ENCODE measurements at places on chromosomes 2 and 18.

GRCh38 chr2:58376592-58376991, 135.5 kb upstream of the FANCL start:
- no peak for DNase-seq

- no peak for DNase-seq
These were observed 77.6 kb downstream of the AFF3 start for GRCh38 chr2:100064592-100065428.

GRCh38 chr2:110994250-110994961, 126.3 kb upstream of the BCL2L11 start:
- no peak for DNase-seq

DNA sequence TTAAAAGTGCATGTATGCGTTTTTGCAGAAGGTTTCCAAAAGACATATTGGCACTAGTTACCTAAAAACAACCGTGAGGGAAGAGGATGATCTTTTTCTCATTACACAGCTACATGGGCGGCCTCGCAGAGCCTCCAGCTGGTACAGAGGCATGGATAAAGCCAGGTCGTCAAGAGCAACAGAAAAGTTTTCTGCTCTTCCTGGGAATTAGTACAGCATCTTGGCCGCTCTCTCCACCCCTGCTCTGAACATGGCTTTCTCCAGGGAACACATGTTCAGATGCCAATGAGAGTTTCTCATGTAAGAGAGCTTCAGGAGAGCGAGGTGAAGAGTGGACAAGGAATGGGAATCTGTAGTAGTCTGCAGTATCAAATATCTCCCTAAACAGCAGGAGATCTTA, 108.4 kb downstream of the ZEB2 start:
- no peak for DNase-seq

DNA sequence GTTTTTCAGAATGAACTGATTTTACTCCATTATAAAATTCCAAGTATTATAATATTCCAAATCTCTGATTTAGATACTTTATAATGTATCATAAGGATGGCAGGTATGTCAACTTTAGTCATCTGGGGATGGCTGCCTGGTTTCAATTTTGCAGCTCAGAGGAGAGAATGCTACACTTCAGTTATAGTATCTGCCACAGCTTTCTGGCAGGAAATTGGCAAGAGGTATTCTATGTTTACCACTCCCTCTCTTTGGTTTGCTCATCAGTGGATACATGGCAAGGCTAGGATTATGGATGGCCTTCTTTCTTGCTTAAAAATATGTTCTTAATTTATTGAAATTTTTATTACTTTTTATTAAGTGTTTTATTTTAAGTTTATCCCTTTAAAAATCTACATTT, 67.0 kb upstream of the TNFRSF11A start:
- no peak for DNase-seq

DNA sequence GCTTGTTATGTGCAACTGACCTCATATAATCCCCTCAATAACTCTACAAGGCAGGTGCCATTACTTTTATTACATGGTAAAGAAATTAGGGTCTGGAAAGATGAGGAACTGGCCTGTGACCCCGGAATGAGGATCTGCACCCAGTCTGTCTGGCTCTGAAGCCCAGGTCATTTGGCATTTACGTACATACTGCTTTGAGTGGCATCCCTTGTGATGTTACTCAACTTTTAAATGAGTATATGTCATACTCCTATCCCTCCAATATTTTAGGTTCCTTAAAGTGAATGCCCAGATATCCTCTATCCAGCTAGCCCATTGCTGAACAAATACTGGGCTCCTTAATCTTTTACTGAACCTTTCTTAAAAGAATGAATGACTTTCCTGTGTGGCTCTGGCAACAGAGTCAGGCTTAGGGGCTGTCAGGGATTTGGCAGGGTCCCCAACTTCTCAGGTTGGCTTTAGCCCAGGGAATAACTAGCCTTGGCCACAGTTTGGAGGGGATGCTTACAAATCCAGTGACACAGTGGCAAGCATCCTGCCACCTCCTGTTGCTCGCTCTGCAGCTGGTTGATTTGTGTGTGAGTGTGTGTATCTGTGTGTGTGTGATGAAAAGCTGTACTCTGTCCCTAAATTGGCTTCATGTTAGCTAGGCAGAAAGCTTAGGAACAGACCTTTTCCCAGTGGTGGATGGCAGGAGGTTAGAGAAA, 3.4 kb upstream of the CXCR4 start:
- DNase-seq, result no peak

DNA sequence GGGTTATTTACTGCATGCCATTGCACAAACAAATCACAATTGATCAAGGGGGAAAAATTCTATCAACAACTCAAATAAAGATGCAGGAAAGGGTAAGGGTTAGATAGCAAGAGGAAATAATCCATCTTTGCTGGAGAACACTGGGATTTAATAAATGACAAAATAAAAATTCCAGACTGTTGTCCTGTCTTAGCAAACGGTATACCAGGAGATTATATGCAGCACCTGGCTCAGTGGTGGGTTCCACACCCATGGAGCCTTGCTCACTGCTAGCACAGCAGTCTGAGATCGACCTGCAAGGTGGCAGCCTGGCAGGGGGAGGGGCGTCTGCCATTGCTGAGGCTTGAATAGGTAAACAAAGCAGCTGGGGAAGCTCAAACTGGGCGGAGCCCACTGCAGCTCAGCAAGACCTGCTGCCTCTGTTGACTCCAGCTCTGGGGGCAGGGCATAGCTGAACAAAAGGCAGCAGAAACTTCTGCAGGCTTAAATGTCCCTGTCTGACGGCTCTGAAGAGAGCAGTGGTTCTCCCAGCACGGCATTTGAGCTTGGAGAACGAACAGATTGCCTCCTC, 296.5 kb upstream of the THSD7B start:
- peak; percentile 82 for DNase-seq

GRCh38 chr18:6868033-6868432, 138.5 kb downstream of the ARHGAP28 start:
- DNase-seq, result no peak

DNA sequence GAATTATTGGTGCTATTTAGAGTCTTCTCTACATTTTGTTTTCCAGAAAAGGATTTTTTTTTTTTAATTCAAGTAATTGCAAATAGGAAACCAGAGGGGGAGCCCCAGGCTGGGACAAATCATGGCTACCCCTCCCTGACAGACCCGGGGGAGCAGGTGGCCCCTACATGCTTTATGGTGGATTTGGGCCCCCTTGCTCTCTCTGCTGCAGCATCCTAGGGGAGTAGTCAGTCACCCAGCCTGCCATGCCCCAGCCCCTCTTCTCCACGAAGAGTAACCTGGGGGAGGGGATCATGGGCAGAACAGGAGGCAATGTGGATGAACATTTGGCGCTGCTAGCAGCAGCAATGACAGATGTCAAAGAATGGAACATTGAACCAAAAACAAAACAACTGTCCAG, 4.6 kb downstream of the C2orf81 start:
- no peak for DNase-seq

- no peak for DNase-seq
These were observed 47.3 kb upstream of the GULP1 start for GRCh38 chr2:188244383-188244782.

- DNase-seq, result no peak
These were observed 25.2 kb upstream of the STON1 start for GRCh38 chr2:48504647-48505327.

- peak; percentile 15 for DNase-seq
These were observed 191.9 kb downstream of the LOXHD1 start for GRCh38 chr18:46464926-46465655.

DNA sequence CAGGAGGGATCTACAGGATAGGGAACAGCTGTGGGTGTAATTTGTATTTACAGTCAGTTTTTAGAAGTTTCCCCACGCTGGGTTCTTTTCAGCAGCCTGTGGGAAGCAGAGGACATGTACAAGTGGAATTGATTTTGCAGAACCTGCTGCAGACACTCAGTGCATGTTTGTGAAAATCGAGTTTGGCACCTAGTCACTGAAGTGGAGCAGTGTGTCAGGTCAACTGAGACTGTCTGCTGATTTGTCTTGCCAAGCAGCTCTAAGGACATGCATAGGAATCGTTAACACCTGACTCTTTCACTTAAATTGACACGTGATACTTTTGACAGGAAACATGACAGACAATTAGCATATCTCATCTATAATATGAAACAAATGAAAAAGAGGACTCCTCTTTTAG, 416.6 kb downstream of the TMX3 start:
- DNase-seq, result no peak

- DNase-seq, result no peak
These were observed 2.7 kb upstream of the HNMT start for GRCh38 chr2:137961602-137962001.

GRCh38 chr2:104861351-104862057, 7.6 kb downstream of the POU3F3 start:
- DNase-seq, result peak; percentile 66

All from H9 (cell line).